NCI-H1092 (cell line): ENCODE measurements at places on chromosomes 1 and 21.

- no peak for DNase-seq
Observed at GRCh38 chr1:1439546-1440261, 4.2 kb downstream of the VWA1 start.

DNA sequence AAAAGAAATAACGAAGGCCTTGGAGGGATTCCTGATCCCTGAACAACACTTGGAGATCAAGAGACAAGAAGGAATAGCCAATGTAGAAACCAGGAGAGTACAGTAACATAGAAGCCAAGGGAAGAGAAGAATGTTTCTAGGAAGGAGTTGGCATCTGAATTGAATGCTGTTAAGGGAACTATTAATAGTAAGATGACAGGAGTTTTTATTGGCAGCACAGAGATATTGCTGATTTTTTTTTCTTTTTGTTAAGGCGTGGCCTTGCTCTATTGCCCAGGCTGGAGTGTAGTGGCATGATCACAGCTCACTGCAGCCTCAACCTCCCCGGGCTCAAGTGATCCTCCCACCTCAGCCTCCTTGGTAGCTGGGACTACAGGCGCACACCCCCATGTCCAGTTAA is 9.6 kb upstream of the SFT2D2 start:
- no peak for DNase-seq

- DNase-seq: no peak
Observed at GRCh38 chr1:41641475-41641814, 157.0 kb upstream of the EDN2 start.

GRCh38 chr1:220889333-220889732 is 10.1 kb downstream of the HLX start:
- DNase-seq: no peak

- DNase-seq: no peak
Observed at GRCh38 chr1:172948457-172948856, 102.3 kb downstream of the TNFSF18 start.

DNA sequence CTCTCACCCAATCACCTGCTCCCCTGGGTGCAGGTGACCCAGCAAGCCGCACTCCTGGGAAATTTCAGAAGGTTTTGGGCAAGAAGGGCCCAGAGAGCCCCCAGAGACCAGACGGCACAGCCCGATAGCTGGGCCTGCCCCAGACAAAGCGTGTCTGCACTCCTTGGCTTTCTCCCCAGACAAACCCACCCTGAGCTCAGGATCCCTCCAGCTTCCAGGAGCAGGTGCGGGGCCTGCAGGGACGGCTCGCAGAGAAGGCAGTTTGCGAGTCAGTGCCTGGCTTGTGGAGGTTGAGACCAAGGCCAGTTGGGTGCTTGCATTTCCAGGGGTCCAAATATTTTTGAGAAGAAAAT is 6.7 kb downstream of the PDE9A start:
- no peak for DNase-seq

DNA sequence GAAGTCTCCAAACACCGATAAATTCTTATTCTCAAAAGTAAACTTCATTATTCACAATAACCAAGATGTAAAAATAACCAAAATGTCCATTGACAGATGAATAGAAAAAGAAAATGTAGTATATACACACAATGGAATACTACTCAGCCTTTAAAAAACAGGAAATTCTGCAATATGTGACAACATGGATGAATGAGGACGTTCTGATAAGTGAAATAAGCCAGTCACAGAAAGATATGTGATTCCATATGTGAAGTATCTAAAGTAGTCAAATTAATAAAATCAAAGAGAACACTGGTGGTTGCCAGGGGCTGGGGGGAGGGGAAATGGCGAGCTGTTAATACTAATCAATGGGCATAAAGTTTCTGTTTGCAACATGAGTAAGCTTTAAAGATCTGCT is 36.0 kb downstream of the LRRC8C start:
- DNase-seq: no peak

- no peak for DNase-seq
Observed at GRCh38 chr1:57616921-57617320, 193.1 kb upstream of the DAB1 start.

GRCh38 chr1:77355010-77355409 is 73.2 kb downstream of the AK5 start:
- DNase-seq: no peak

GRCh38 chr1:34825455-34826091 is 32.8 kb downstream of the GJA4 start:
- peak; percentile 32 for DNase-seq

- no peak for DNase-seq
Observed at GRCh38 chr1:47257224-47257623, 25.2 kb upstream of the TAL1 start.

- DNase-seq: no peak
Observed at GRCh38 chr1:219582865-219583264, 30.0 kb downstream of the ZC3H11B start.

GRCh38 chr21:41706678-41707077 is 60.2 kb downstream of the RIPK4 start:
- no peak for DNase-seq

GRCh38 chr1:112985123-112985522 is 29.1 kb upstream of the SLC16A1 start:
- no peak for DNase-seq

DNA sequence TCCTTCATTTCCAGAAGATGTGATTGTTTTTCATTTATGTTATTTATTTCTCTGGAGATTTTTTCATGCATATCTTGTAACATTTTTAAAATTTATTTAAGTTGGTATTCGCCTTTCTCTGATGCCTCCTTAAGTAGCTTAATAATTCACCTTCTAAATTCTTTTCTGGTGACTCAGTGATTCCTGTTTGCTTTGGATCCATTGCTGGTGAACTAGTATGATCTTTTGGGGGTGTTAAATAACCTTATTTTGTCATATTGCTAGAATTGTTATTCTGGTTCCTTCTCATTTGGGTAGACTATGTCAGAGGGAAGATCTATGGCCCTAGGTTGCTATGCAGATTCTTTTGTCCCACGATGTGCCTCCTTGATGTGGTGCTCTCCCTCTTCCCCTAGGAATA is 1347.2 kb upstream of the B3GALT2 start:
- no peak for DNase-seq

DNA sequence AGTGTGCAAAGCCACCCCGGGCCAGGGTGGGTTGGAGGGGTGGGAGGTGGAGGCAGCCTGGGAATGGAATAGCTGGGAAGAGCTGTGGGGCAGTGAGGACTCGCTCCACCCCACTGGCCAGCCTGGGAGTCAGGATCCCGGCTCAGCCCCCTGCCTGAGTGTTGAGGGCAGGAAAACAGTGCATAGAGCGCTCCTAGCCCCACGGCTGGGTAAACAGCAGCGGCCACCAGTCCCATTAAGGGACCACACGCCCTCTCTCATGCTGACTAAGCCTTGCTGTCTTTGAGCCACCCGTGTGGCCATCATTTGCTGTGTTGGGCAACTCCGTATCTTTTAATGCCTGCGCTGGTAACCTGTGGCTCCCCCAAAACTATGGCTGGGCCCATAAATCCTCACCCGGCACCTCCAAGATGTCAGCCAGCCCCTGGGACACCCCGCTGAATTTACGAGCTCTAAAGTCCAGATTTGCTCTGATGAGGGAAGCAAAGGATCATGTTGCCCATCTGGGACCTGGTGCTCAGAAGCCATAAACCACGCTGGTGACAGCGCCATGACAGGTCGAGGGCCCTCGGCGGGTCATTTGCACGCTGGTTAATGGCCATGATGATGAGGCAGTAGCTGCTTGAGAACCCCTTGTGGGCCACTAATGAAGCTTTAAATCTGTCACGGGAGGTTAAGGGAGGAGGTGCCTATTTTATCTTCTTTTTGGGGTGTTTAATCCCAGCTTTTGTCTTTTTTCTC is 34.9 kb downstream of the SYF2 start:
- peak; percentile 79 for DNase-seq

DNA sequence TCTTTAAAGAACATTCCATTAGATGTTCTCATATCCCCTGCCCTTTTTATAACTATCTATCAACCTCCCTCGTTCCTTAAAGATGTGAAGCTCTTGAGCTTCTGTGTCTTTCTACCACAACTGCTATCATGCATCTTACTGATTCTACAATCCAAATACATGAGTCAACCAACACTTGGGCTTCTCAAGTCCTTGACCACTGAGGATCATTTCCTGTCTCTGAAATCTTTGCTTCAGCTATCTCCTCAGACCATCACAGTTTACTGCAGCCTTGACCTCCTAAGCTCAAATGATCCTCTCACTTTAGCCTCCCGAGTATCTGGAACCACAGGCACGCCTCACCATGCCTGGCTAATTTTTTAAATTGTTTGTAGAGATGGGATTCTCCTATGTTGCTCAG is 75.2 kb downstream of the FMO4 start:
- no peak for DNase-seq

DNA sequence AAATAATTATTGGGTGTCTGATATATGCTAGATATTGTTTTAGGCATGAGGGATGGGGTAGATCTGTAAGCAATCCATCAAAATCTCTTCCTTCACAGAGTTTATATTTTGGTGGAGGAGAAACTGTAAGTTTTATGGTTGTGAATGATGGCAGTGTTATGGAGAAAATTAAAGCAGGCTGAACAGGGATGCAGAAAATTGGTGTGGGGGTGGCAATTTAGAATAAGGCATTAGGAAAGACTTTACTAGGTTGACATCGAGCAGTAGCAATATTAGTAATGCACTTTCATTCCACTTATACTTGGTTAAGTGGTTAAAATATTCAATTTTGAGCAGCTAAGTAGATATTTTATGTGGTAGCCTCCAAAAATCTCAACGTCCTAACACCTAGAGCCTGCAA is 261.1 kb upstream of the SNX7 start:
- no peak for DNase-seq
